Brain microvascular endothelial cell (primary cell): ENCODE measurements at places on chromosomes 2 and 18.

- DNase-seq, result no peak
Measured at GRCh38 chr2:206433686-206434085, 9.6 kb upstream of the ADAM23 start.

GRCh38 chr18:27931535-27931934 lies 245.4 kb downstream of the CDH2 start:
- no peak for DNase-seq

DNA sequence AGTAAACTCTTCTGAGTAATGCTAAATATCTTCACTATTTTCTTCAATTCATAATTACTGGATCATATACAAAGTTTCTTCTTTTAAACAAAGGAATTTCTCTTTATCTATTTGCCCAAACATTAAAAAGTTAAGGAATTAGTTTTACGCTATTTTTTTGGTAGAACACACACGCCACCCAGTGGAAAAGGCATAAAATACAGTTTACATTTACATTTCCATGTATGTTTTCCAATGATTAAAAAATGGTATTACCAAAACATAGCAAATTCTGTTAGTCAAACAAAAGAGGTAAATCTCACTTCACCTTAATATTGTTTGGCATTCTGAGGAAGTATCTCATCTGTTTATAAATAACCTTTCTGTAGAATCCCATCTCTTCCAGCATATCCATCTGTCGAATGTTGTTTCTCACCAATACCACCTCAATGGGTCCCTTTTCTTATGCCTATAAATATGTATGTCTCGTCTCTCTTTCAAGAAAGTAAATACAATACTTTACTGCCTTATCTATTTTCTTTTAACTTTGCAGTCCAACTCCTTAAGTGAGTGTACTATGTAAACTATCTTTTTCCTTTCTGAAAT lies 7.2 kb downstream of the BOLL start:
- no peak for DNase-seq

- no peak for DNase-seq
Measured at GRCh38 chr2:115161771-115162493, 719.5 kb downstream of the DPP10 start.

- DNase-seq, result no peak
Measured at GRCh38 chr2:132860220-132860619, 190.2 kb upstream of the LYPD1 start.

GRCh38 chr18:3313685-3314084 lies 51.8 kb downstream of the MYL12B start:
- no peak for DNase-seq

DNA sequence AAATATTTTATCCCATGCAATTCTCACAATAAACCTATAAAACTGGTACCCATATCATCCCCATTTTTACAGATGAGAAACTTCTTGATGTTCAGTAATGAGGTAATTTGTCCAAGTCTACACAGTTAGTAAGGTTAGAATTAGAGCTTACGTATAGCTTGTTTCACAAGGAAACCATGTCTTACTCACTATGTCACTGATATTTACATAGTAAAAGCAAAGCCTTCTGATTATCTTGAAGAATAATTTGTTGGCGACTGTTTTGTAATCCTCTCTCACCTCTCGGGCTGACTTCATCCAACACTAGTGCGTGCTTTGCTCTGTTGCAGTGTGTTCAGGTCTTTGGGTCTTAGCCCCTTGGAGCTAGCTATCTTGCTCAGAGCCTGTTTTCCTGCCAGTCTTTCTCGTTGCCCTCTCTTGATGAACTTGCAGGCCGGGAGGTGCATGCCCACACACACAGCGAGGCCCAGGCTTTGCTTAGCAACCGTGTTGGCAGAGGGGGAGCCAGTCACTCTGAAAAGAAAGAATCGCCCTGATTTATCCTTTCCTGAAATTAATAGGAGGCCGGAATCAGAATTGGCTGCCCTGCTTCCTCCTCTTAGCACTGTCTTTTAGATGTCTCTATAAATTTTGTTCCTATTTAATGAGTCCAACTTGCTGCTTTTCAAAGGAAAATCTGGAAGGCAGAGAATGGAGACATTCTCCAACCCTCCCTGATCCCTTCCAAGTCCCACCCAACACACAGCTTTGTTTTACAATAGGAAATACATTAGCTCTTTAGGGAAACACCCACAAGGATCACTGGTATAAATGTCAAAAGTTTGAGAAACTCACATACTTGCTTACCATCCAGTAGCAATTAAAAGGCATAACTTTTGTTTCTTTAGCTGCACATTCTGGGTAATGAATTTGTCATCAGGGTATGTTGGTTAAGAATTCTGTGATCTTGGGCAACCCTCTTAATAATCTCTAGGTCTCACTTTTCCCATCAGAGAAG lies 97.6 kb upstream of the SEC11C start:
- DNase-seq, result no peak

DNA sequence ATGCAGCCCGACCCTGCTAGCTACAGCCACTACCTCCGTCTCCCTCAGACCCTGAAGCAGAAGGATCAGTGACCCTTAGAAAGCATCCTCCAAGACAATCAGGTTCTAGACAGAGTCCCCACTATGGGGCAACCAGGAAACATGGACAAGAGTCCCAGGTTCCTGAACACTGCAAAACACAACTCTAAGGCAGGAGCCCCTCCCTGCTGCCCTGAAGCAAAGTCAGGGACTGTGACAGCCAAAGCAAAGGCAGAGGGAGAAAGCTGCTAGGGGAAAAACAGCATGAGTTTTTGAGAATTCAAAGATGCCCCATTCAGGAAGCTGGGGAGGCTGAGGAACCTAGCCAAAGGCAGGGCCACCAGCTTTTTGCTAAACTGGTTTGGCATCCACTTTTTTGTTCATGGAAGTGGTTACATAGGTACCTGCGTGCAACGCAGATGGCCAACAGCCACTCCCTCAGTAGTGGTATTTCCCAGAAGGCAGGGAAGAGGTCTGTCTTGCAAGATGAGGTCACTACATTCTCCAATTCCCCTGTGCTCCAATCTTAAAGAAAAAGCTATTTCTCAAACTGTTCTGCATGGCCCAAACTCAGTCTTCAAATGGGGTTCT lies 33.2 kb downstream of the MYO5B start:
- no peak for DNase-seq

GRCh38 chr2:239768031-239768790 lies 256.9 kb downstream of the NDUFA10 start:
- no peak for DNase-seq

DNA sequence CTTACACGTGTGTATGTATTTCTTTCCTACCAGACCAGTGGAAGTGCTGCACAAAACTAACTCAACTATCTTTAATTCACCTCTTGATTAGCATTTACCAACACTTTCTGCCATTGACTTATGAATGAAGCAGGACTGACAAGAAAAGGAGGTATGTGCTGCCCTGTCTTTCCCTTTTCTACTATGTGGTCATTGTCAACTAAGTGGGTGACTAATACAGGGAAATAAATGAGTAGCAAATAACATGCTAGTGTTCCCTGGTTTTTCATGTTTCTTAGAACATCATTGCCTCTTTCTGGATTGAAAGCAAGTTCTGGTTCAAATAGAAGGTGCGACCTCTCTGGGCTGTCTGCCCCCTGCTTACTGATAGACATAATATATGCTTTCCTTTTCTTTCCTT lies 58.0 kb downstream of the LINC00305 start:
- DNase-seq, result no peak

- DNase-seq, result peak; percentile 98
Measured at GRCh38 chr2:223576873-223577272, 25.3 kb downstream of the SCG2 start.

- no peak for DNase-seq
Measured at GRCh38 chr18:3163968-3164367, 55.8 kb downstream of the MYOM1 start.

GRCh38 chr2:228628682-228629081 lies 447.2 kb upstream of the SPHKAP start:
- DNase-seq, result no peak

GRCh38 chr2:184598316-184599053 lies at the start of gene ZNF804A:
Gene ZNF804A (plus strand): TSS chr2:184598529. CDS start chr2:184598960, 431 bp downstream.
- peak; percentile 66 for DNase-seq

DNA sequence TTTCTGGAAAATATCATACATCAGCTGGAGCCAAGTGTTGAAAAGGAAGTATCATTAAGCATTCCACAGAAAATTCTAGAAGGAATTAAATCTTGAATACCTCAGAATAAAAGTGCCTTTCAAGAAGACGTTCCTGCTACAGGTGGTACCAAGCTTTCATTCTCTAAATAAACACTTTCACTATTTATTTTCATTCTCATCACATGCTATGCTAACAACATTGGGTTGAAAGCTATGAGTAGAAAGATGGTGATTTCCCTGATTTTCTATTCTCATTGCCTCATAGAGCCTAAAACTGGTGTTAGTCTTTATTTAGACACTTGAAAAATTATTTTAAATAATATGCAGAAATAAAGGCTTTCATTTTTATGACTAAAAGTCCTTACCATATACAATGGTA lies 324.7 kb downstream of the LRP1B start:
- DNase-seq, result no peak

GRCh38 chr2:181354626-181355025 lies 102.6 kb upstream of the ITGA4 start:
- DNase-seq, result peak; percentile 67

- DNase-seq, result no peak
Measured at GRCh38 chr2:192267484-192267883, 72.8 kb upstream of the TMEFF2 start.

DNA sequence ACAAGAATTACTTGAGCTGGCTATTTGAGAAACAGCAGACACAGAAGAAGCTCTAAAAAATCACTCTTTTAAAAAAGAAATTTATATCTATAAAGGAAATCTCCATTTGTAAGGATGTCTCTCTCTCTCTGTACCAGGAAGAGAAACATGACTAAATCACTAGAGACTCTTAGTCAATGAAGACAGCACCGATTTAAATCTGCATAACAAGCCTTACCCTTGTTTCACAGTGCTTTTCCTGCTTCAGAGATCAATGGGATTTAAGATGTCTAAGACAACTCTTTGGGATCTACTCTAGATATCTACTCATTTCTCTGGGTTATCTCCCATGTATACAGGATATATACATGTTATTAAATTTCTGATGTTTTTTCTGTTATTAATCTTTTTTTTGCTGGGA lies 359.2 kb upstream of the RND3 start:
- no peak for DNase-seq

GRCh38 chr18:45008694-45009413 lies 328.2 kb downstream of the SETBP1 start:
- DNase-seq, result no peak

GRCh38 chr18:8947566-8947965 lies 154.9 kb upstream of the NDUFV2 start:
- DNase-seq, result no peak

DNA sequence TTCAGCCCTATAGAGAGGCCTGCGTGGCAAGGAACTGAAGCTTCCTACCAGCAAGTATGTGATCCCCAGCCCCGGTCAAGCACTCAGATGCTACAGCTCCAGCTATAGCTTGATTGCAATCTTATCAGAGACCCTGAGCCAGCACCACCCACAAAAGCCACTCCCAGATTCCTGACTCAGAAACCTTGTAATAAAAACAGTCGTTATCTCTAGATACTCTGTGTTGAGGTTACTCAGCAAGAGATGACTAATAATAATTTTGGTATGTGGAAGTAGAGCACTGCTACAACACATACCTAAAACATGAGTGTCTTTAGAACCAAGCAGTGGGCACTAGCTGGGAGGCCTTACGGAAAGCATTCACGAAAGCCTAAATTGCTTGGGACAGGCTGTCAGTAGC lies 216.9 kb downstream of the UXS1 start:
- peak; percentile 95 for DNase-seq

GRCh38 chr2:43276962-43277391 lies 50.6 kb upstream of the ZFP36L2 start:
- no peak for DNase-seq

DNA sequence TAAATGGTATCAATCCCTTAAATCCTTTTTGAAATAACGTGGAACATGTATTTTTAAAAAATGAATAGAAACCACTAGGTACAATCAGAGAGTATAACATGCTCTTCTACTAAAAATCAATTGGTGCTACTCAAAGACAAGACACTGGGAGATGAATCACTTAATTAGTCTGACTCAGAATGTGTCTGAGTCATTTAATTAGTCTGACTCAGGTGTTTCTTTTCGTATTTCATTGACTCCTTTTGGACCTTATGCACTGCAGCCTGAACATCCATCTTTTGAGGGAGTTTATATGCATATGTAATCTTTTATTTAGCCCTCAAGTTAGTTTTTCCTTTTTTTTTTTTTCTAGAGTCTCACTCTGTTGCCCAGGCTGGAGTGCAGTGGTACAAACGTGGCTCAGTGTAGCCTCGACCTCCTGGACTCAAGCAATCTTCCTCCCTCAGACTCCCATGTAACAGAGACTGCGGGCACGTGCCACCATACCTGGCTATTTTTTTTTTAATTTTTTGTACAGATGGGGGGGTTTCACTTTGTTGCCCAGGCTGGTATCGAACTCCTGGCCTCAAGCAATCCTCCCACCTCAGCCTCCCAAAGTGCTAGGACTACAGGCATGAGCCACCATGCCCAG lies 26.5 kb downstream of the PPP4R3B start:
- DNase-seq, result no peak

DNA sequence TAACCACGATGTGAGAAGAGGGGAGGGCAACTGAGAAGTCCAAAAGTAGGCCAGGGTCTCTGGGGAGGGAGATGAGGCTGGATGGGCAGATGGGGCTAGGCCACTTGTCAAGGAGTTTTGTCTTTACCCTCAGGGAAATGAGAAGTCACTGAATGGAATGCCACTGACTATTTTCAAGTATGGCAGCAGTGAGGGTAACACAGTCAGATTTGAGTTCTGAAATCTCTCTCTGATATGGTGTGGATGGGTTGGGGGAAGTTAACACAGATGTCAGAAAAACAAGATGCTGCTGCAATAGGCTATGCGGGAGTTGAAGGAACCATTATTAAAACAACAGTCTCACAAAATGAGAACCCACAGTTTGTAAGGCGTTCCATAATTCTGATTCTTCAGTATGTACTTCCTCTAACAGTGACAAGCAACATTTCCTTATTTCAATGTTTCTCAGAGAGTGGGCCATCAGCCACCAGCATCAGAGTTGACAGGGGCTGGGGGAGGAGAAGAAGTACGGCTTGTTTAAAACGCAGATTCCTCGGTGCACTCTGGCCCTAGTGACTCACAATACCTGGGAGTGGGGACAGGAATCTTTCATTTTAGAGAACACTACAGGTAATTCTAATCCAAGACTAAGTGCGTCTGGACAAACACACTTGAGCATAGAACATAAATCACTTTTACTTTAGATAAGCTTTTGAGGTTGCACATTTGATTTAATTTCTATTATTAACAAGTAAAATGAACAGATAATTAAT lies 301.5 kb upstream of the LYPD1 start:
- DNase-seq, result no peak

GRCh38 chr18:12059334-12060181 lies 34.1 kb upstream of the ANKRD62 start:
- no peak for DNase-seq

DNA sequence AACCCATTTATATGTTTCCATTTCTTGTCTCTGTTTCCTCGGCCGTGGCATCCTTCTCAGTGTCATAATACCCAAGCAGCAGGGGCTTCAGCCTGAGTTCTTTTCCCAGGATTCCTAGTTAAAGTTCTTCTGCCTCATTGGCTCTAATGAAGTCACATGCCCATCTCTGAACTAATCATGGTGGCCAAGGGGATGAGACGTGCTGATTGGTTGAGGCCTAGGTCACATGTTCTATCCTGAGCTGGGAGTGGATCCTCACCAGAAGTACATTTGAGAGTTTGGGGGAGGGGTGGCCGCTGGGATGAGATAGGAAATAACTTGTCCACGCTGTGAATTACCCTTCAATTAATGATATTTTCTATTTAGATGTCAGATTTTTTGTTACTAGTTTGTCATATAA lies 3.8 kb upstream of the UGT1A5 start:
- DNase-seq, result no peak

GRCh38 chr2:238420878-238421694 lies 5.6 kb upstream of the ASB1 start:
- DNase-seq, result no peak
